ENCODE measurements at places on chromosomes 5 and 9.

- DNase-seq: no peak
These were observed 230.5 kb upstream of the DMAC1 start for GRCh38 chr9:8030095-8030494.

GRCh38 chr5:68557162-68557936 lies 341.8 kb downstream of the PIK3R1 start:
- no peak for DNase-seq

GRCh38 chr9:73872701-73873100 lies 624.4 kb upstream of the RORB start:
- no peak for DNase-seq

GRCh38 chr9:86755561-86755941 lies 191.8 kb downstream of the GAS1 start:
- DNase-seq: no peak

DNA sequence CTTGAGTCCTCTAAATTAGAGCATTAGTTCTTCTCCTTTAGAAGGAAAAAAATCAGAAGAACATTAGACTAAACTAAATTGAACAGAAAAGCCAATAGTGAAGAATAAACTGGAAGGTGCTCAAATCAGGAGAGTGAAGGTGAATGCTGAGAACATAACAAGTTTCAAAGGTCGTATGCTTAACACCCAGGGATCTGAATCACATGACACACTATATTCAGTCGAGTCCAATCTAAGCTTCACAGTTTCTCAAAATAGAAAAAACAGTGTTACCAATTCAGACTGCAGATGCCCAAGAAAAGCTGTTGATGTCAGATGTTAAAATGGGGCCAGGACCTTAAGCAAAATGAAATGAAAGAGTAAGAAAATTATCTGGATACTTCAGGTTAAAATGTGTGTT lies 614.5 kb downstream of the EFNA5 start:
- no peak for DNase-seq

- no peak for DNase-seq
These were observed 121.6 kb downstream of the WNK2 start for GRCh38 chr9:93305497-93306020.

GRCh38 chr9:135372036-135372435 lies 107.5 kb upstream of the PPP1R26 start:
- no peak for DNase-seq

GRCh38 chr9:95772320-95773052 lies 103.0 kb upstream of the ERCC6L2 start:
- no peak for DNase-seq
